HTR-8/SVneo (cell line): ENCODE measurements at places on chromosomes 1 and 21.

DNA sequence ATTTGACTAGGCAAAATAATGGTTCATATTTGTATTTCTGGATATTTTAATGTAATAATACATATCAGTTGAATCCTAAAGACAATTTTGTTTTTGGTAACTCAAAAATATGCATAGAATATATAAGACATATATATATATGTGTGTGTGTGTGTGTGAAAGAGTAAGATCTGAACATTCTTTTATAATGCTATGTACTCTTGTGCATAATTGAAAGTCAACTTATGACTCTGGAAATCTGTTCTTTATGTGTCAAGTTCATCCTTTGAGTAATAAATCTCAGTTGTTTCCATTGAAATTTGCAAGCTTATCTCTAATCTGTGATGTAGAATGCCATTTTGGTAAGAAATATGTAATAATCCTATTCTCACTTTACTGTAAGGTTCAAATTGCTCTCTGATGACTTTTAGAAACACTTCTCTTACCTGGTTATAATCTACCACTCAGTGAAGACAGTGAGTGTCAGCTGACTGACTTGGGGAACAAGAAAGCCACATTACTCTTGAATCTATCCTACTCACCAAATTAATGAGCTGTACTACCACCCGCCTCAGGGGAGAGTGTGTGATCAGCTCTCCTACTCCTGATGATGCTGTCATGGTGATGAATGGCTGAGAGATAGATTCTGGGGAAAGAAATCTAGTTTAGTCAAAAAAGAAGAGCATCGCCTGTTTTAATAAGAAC is 15.0 kb upstream of the NEK7 start:
- DNase-seq, result no peak

GRCh38 chr1:2233997-2234761 is 6.1 kb downstream of the SKI start:
- no peak for DNase-seq

DNA sequence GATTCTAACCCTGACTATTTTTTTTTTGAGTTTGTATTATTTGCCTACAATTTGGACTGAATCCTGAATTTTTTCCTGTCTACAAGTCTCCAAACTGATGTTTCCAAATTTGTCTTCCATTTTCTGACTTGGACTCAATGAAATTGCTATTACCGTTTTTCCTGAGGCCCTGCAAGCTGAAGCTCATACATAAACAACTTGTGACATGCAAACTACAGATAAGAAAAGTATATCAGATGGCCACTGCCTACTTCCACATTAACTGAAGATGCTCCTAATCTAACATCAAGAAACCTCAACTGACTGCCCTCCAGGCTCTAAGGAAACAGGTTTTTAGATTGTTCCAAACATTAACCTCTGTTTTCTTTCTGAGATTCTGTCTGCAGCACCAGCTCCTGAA is 51.1 kb upstream of the KLHDC7A start:
- no peak for DNase-seq

DNA sequence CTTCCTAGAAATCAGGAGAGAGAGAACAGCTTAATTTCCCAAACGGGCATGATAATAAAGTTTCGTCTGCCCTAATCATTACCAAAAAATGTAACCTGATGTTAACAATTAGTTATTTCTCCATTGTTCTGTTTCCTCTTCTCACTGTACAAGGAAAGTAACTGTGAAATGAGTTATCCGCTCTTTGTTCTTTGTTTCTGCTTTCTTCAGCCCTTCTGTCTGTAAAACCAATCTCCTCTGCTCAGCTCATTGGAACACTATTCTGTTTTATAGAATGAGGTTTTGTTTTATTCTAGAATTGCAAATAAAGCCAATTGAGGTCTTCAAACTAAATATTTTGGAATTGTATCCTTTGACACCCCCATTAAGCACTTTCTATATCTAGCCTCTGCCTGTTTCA is 8.8 kb upstream of the THEM4 start:
- no peak for DNase-seq

DNA sequence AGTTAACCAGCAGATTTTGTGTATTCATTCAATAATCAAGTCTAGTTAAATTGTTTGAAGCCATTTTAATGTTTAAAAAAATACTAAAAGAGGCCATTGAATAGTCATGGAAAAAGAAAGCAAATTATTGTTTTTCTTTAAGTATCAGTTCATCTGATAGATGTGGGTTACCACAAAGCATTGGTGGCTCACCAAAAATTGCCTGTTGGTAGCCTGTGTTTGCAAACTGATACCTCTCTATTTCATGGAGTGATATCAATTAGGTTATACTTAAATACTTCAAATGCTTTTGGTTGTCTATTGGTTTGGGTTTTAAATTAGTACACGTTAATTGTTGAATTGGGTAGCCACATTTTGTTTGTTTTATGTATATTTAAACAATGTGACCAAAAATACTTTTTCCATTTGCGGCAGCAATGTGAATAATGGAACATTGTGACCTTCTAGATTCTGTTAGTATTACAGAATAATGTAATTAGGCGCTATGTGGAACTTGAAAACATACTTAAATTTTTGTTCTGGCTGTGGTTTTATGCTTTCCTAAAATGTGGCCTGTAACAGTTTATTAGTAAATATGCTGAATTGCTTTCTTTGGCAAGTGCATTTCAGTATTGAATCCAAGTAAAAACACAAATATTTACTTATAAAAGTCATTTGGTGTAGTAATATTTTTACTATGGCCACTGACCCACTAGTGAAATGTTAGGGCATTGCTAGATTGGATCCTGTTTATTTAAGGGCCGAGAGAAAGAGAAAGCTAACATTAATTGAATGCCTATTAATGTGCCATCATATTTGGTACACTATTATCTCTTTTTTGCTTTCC is 37.1 kb upstream of the NBL1 start:
- no peak for DNase-seq

DNA sequence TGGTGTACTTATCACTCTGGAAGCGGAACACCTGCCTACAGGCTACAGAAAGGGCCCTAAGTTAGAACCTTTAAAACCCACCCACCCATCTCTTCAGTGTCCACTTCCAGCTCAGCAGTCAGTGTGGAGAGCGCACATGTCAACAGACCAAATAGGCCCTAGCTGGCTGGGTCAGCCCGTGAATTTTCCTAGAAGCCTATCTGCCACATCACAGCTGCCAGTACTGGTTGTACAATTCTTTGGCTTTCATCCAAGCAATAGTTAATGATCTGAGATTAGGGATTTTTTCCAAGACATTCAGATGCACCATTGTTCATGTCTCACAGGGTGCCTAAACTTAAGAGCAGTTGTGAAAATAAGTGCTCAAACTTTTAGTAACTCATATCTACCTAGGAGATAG is 197.1 kb downstream of the KCNK2 start:
- no peak for DNase-seq

- no peak for DNase-seq
Measured at GRCh38 chr1:25675729-25676476, 59.3 kb downstream of the MAN1C1 start.

DNA sequence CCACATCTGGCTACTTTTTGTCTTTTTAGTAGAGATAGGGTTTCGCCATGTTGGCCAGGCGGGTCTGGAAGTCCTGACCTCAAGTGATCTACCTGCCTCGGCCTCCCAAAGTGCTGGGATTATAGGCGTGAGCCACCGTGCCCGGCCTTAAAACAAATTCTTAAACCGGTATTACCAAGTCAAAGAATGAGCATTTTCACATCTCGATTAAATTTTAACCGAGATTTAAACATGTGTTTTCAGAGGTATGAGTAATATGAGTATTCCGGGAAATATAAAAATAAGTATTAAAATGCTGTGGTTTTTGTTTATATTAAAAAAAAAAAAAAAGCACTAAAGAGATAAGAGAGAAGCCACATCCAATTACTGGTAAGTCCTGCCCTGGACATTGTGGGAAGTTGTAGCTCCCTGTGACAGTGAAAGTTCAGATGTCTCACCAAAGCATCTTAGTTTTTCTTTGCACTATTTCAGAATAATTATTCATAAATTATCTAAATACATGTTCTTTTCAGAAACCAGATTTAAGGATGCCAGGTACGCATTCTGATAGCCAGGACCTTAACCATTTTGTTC is 24.9 kb downstream of the ZNF281 start:
- no peak for DNase-seq

- DNase-seq, result no peak
Measured at GRCh38 chr1:2887941-2888855, 86.7 kb upstream of the TTC34 start.

DNA sequence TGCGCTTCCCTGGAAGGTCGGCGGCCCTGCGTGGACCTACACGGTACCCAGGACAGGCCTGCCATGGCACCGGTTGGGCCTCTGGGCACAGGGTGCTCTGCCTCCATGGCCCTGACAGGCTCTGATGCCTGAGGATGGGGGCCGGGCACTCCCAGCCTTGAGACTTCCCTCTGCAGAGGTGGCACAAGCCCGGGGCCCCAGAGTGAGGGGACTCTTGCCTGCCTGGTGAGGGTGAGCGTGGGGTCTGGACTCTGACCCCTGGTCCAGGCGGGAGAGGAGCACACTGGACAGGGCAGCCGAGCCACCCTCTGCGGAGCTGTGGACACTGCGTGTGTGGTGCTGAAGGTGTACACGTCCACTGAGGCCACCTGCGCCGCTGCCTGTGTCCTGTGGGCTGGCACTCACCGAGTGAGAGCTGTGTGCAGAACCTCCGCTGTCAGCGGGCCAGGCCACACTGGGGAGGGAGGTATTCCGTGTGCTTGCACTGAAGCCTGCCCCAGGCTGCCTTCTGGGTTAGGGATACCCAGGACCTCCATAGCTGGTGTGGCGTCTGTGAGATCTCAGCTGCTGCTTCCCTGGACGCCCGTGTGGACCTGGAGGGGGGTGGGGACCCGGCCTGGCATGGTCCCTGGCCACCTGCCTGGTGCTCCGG is 10.4 kb downstream of the SKI start:
- DNase-seq, result no peak

DNA sequence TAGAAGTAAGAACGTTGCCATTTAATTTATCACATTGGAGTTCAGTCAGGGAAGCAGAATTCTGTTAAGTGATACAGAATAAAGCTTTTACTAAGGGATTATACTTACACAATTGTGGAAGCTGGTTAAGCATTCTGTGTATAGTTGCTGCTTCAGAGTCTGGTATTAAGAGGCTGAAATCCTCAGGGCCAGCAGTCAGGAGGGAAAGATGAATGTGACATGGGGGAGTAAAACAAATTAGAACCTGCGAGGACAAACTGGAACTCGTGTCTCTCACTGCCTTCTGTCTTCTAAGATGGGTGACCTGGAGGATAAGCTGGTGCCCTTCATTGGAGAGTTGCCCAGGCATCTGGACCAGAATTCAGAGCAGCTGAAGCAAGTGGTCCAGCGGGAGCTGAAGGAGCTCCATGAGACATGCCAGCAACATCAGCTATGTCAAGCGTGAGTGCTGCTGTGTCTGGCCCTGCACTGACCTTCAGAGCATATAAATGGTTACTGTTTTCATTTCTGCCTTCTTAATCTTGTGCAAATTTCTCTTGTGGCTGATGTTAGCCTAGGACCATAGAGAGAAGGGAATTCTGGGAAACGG is 23.0 kb downstream of the MARK1 start:
- no peak for DNase-seq

DNA sequence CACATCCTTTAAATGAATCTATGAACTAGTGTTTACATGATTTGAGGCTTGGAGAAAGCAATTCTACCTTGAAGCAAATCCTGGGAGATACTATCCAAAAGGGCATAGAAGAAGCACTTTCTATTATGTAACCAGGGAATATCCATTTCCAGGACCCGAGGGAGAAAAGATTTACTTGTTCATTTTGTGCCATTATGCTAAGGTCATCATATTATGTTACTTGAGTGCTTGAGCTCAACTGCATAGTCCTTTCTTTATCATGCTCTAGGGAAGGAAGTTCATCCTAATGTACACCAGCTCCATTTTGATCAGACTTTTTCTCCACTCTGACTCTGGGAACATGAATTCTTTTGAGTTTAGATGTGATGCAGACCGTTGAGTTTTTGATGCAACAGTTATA is 188.6 kb upstream of the SNX7 start:
- no peak for DNase-seq

GRCh38 chr1:184056921-184057555 is 5.5 kb downstream of the TSEN15 start:
- peak; percentile 45 for DNase-seq

- no peak for DNase-seq
Measured at GRCh38 chr1:175037416-175037815, 14.2 kb upstream of the MRPS14 start.

GRCh38 chr1:60978421-60979357 is 103.7 kb upstream of the NFIA start:
- DNase-seq, result no peak

GRCh38 chr1:2130871-2131289 is 63.7 kb downstream of the FAAP20 start:
- no peak for DNase-seq

DNA sequence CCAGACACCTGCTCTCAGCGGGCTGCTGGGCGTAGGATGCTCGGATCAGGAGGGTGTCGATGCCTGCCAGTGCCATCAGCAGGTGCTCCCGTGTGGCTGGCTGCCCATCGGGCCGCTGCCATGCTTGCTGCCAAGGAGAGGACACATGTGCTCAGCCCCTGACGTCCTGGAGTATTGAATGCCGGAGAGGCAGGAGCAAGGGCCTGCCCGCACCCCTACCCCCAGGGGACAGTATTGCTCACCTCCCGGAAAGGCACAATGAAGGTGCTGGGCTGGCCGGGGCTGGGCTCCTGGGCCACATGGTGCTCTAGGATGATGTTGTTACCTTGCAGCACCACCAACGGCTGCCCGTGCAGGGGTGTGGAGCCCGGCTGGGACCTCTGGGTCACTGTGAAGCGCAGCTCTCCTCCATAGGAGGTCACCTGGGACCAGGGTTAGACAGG is 61.5 kb downstream of the HSPG2 start:
- DNase-seq, result no peak

GRCh38 chr1:85397490-85398032 is 67.4 kb downstream of the DDAH1 start:
- no peak for DNase-seq

GRCh38 chr1:163300568-163300967 is 21.2 kb upstream of the NUF2 start:
- DNase-seq, result no peak

GRCh38 chr1:67299296-67299695 is 8.4 kb upstream of the IL12RB2 start:
- DNase-seq, result no peak

- no peak for DNase-seq
Measured at GRCh38 chr1:52651904-52652303, 18.9 kb downstream of the SHISAL2A start.

DNA sequence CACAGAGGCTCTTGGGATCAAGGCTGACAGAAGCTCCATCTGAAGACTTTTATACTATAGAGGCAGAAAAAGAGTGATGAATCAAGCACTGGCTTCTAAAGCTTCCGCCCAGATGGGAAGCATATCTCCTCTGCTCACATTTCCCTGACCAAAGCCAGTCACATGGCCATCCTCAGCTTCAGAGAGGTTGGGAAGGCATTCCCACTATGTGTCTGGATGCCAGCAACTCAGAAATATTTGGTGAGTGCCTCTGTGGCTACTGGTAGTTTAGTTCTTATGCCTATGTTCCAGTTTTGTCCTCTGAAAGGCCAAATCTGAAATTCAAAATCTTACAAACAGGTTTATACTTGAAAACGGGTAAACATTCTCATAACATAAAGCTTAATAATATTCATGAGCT is 9.9 kb upstream of the DISC1 start:
- no peak for DNase-seq

- no peak for DNase-seq
Measured at GRCh38 chr1:33635336-33636012, 163.0 kb downstream of the ZSCAN20 start.
